ENCODE measurements at places on chromosomes 4 and X.

DNA sequence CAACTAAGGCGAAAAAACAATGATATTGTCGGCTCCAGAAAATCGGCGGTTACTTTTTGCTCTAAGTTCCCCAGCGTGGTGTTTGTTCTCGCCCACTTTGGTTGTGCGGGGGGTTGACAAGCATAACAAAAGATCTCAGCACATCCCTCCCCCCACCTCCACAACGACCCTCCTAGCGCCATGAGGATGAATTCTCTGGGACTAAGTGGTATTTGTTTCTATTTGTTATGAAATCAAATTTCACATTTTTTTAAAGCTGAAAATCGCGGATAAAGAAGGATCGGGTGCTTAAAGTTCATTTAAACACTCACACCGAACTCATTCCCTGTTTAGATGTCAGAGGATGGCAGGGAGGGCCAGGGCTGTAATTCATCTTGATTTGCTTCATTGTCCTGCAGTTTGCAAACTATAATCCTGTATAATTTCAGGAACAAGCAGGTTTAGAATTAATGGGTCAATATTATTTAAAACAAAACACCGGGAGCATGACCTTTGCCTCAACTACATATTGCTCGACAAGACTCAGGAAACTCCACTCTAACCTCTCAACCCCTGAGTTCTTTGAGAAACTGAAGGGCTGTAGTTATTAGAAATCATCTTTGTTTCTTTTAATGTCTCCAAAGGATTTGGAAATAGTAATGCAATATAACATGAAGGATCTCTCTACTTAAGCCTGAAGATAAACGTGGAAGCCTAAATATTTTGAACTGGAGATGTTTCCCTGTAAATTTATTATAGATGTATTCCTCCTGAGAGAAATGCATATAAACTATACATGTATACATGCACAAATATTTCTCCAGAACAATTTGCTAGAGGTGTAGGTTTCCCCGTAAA, 6.4 kb downstream of the PITX2 start:
- no peak for DNase-seq

- DNase-seq, result no peak
These were observed 56.0 kb downstream of the HADH start for GRCh38 chr4:108045687-108046024.

DNA sequence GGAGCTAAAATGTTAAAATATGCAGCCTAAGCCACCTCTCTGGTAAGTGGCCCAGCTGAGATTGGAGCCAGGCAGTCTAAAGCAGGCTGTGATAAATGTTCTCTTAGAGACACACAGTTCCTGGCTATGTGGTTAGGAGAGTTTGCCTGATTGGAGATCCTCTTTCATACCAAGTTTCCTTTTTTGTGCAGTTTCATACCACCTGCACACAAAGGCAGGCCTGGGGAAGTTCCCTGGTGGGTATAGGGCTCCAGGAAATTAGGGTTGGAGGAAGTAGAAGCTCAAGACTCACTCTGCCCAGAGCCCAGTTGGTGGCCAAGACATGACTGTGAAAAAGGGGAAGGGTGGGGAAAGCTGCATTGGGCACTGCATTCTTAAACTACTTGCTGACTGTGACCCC, 16.9 kb downstream of the CYBB start:
- no peak for DNase-seq

DNA sequence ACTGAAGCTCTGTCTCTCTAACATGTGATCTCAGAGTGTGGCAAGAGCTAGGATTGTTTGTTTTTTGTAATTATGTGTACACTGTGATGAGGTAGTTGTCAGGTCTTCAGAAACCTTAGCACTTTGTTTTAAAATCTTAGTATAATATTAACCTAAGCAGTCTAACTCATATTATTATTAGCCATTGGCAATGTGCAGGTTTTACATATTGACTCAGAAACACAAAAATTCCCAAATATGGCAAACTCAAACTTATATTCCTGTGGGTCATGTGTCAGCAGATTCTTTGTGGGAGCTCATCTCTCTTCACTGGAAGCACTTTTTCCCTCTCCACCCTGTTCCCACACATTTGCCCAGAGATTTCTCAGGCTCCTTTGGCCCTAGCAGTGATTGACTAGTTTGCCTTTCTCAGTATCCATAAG, 8.2 kb upstream of the PWWP3B start:
- no peak for DNase-seq
